HTR-8/SVneo (cell line): ENCODE measurements at places on chromosomes 1 and 21.

DNA sequence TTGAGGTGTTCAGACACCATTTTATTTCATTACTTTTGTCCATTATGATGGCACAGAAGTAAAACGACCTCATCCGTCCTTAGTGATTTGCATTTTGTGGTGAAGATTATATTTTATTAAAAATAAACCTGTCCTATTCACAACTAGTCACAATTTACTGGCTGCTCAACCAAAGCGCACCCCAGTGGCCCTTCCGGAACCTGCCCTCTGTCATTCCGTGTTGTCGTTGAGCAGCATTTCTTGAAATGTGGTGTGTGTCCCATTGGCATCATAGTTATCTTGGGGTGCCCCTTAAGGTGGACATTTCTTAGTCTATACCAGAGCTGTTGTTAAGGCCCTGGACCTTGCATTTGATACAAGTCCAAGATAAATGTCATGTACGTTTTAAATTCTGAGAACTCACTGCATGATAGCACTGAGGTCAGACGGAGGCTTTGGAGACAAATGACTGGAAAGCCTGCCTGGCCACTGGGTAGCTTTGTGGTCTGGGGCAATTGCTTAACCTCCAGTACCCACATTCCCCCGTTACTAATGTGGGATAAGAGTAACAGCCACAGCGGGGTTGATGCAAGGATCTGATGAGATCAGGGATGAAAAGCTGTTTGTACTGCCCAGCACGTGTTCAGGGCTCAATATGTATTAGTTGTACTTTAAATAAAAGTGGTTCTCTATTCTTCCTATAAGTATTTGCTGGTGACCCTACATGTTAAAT, 36.2 kb downstream of the BACH1 start:
- DNase-seq, result no peak

DNA sequence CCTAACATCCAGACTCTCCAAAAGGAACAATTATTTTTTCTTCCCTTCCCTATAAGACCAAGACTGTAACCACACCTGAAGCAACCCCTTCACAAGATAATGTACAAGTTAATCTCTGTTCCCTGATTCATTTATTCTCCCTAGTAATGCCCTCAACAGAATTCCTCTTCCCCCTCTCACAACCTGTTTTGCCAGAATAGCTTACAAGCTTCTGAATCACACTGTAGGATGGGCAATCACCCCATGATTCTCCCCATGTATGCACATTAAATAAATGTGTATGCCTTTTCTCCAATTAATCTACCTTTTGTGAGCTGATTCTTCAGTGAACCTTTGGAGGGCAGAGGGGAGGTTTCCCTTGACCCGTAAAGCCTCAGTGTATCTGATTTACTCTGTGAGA, 20.9 kb upstream of the RNF11 start:
- DNase-seq, result no peak

GRCh38 chr1:31984419-31985347, 29.0 kb upstream of the KHDRBS1 start:
- DNase-seq, result no peak

- no peak for DNase-seq
These were observed 154.8 kb downstream of the NTPCR start for GRCh38 chr1:233105225-233105624.

- no peak for DNase-seq
These were observed 20.6 kb upstream of the RSPO1 start for GRCh38 chr1:37655274-37655673.

- DNase-seq, result no peak
These were observed 441 bp downstream of the YARS1 start for GRCh38 chr1:32816676-32817158.

DNA sequence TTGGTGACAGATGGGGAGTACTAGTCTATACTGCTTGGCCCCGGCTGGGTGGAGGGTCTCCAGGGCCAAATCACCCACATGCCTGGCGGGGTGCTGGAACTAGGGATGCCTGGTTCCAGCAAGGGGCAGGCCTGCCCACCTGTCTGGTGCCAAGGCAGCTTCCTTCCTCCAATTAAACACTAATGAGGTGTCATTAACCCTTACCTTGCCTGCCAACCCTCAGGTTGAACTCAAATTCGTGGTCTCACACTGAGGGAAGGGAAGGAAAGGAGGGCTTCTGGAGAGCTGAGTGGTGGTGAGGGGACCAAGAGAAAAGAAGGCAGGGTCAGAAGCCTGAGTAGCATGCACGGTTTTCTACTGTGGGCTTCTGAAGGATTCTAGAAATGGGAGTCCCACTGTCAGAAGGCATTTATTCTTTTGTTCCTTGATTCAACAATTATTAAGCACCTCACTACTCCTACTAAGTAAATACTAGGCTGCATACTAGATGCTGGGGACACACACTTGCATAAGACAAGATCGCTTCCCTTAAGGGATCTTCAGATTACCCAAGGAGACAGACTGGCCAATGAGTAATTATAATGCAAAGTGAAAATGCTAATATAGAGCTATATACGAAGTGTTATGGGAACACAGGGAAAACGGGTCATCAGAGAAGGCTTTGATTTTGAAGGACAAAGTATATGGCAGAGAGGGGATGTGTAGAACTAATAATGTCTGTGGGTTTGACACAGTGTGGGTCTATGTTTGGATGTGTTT, 5.9 kb upstream of the EFNA3 start:
- no peak for DNase-seq

- DNase-seq, result no peak
These were observed 136.1 kb downstream of the ADGRL2 start for GRCh38 chr1:81936853-81937252.

DNA sequence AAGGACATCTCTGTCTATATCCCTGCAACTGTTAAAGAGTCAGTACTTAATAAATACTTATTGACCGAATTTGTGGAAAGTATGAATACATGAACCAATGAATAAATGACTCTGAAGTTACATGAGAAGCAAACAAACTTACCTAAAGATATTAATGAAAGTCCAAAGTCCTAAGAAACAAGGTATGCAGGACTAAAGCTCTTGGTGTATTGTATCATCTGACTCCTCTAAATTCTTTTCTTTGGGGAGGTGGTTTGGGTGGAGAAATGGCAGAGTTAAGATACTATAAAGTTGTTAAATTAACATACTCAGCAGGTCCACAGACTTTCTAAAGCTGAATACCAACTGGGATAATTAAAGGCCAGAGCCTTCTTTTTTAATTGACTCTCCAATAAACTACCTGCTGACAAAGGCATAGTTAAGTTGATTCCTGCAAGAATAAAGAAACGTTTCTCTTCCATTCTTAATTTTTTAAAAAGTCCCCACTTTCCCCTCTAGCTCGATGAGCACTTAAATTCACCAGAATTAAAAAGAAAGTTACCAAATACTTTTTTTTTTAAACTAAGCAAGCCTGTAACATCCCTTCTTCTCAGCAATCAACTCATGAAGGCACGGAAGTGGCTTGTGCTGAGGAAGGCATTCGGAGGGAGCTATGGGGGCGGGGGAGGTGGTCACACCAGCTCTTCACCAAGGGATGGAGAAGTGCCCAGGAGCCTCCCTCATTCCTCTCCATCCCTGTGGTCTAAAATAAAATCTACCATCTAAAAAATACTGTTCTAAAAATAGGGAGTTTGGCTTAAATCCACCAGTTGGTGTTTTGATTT, 61.1 kb downstream of the GADD45A start:
- DNase-seq, result no peak

DNA sequence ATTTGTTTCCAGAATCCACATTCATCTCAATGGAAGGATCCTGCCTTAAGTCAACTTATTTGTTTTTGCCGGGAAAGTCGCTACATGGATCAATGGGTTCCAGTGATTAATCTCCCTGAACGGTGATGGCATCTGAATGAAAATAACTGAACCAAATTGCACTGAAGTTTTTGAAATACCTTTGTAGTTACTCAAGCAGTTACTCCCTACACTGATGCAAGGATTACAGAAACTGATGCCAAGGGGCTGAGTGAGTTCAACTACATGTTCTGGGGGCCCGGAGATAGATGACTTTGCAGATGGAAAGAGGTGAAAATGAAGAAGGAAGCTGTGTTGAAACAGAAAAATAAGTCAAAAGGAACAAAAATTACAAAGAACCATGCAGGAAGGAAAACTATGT, 2.6 kb downstream of the GADD45A start:
- no peak for DNase-seq

DNA sequence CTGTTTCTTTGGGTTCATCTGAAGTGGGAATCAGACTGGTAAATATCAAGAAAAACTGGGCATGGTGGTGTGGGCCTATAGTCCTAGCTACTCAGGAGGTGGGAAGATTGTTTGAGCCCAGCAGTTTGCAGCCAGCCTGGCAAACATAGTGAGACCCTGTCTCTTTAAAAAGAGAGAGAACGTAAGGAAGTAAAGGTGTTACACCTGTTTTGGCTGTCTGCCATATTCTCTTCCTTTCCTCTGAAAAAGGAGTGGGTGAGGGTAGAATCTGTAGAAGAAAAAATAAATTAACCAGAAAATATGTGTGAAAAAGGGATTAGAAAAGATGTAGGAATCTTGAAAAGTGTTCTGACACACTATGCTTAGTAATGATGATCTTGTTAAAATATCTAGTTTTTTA, 20.0 kb downstream of the AHCYL1 start:
- DNase-seq, result no peak

- no peak for DNase-seq
These were observed 112.2 kb downstream of the DHRS3 start for GRCh38 chr1:12505639-12506280.

- DNase-seq, result no peak
These were observed 52.0 kb upstream of the TMPRSS2 start for GRCh38 chr21:41559658-41560631.

DNA sequence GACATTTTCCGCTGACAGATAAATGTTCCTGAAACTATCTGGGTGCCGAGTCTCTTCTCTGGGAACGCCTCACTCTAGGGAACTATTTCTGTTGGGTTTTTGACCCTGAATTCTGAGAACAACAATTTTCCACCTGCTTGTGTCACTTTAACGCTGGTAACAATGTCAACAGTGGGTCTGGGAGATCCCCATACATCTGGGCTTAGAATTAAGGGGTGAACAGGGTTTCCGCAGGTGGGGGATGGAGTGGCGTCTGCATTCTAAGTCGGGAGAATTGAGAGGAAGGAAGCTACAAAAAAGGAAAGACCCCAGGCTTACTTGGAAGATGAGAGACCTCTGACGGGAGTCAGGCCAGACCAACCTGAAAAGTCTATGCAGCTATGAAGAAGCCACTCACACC, 8.7 kb downstream of the CD247 start:
- no peak for DNase-seq

- no peak for DNase-seq
These were observed 121.0 kb downstream of the MAGI3 start for GRCh38 chr1:113511269-113511668.

- DNase-seq, result no peak
These were observed 29.6 kb upstream of the RGS1 start for GRCh38 chr1:192545896-192546521.

GRCh38 chr1:39272027-39272797, 67.7 kb downstream of the MACF1 start:
- DNase-seq, result no peak

DNA sequence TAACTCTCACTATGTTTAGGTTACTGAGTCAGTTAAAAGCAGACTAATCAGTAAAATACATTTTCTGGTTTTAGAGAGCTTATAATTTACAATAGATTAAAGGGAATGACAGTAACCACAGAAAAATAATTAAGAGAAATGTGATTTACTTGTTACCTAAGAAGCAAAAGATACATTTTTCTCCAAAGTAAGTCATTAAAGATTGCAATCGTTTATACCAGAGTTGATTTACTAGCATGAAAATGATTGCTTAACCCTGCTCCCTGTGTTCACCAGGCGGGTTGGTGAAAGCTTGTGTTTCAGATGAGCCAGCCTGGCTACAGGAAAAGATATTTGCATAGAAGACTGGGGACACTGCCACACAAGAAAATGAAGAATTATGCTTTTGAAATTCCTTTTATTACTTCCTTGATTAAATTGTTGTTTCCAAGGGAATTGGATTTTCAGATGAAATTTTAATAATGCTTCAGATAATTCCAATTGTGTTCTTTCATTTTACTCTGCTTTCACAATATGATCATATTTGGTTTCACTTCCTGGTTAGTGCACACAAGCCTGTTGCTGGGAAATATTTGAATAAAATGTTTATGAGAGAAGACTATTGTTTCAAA, 27.9 kb downstream of the LRRC8B start:
- DNase-seq, result no peak

- no peak for DNase-seq
These were observed 9.0 kb downstream of the LRRC47 start for GRCh38 chr1:3787349-3787715.

- DNase-seq, result no peak
These were observed 27.5 kb downstream of the COA7 start for GRCh38 chr1:52670604-52671003.

DNA sequence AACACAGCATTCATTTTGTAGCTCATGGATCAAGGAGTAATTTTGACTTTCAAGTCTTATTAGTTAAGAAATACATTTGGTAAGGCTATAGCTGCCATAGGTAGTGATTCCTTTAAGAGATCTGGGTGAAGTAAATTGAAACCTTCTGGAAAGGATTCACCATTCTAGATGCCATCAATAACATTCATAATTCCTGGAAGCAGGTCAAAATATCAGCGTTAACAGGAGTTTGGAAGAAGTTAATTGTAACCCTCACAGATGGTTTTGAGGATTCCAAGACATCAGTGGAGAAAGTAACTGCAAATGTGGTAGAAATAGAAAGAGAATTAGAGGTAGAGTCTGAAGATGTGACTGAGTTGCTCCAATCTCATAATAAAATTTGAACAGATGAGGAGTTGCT, 216.6 kb downstream of the GREM2 start:
- no peak for DNase-seq

DNA sequence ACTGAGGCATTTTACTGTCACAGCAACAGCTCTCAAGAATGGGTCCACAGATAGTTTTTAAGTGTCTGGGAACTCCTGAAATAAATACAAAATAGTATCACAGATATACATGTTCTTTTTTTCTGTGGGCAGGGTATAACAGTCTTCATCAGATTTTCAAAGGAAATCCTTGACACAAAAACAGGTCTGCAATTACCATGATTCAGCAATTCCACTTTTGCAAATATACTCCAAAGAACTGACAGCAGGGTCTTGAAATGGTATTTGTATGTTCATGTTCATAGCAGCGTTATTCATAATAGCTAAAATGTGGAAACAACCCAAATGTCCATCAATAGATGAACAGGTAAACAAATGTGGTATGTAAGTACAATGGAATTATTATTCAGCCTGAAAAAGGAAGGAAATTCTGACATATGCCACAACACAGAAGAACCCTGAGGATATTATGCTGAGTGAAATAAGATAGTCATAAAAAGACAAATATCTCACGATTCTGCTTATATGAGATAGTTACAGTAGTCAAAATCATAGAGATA, 85.0 kb downstream of the EPS15 start:
- no peak for DNase-seq

GRCh38 chr21:34897828-34898227, 151.3 kb downstream of the RUNX1 start:
- no peak for DNase-seq

GRCh38 chr1:185895208-185895900, 161.2 kb downstream of the HMCN1 start:
- no peak for DNase-seq
